ENCODE measurements at places on chromosomes 1 and 21. TPM values are rescaled to one million over a fixed set of nuclear protein-coding genes. Genes with fewer than 3 reads are reported as not detected.

The TDRD10 gene
- total RNA-seq: not detected

The SV2A gene
- 0.09 TPM for total RNA-seq

The EDARADD gene
- total RNA-seq: 3.6 TPM

The ST6GALNAC3 gene
- 0.70 TPM for total RNA-seq

The NUAK2 gene
- total RNA-seq: 28.4 TPM

The DMBX1 gene
- total RNA-seq: 0.61 TPM

The PTGS2 gene
- total RNA-seq: 7.5 TPM

The ZNF593OS gene
- 0.25 TPM for total RNA-seq

The NBPF4 gene
- 0.15 TPM for total RNA-seq

The C1QTNF12 gene
- 1.2 TPM for total RNA-seq

The OLFML2B gene
- total RNA-seq: 0.53 TPM

The OR2T11 gene
- not detected for total RNA-seq

The MR1 gene
- total RNA-seq: 6.2 TPM

The HSPB7 gene
- not detected for total RNA-seq

The LRRC38 gene
- not detected for total RNA-seq

The NPHS2 gene
- not detected for total RNA-seq

The CYP4A11 gene
- total RNA-seq: not detected

The ZNF648 gene
- not detected for total RNA-seq

The SLAMF9 gene
- 0.68 TPM for total RNA-seq

The ATP6V1G3 gene
- not detected for total RNA-seq

The KCNT2 gene
- not detected for total RNA-seq

The SPRR3 gene
- not detected for total RNA-seq

The COL9A2 gene
- total RNA-seq: 0.20 TPM

The ATAD3C gene
- total RNA-seq: not detected

The MUL1 gene
- 44.1 TPM for total RNA-seq

The PLA2G4A gene
- total RNA-seq: 9.0 TPM

The NCF2 gene
- 1.1 TPM for total RNA-seq

The FAM177B gene
- not detected for total RNA-seq

Data from A549 treated with Hydrocortisone at 1 μM for 4 hours (cell line).